ENCODE measurements at places on chromosomes 1 and 21.

DNA sequence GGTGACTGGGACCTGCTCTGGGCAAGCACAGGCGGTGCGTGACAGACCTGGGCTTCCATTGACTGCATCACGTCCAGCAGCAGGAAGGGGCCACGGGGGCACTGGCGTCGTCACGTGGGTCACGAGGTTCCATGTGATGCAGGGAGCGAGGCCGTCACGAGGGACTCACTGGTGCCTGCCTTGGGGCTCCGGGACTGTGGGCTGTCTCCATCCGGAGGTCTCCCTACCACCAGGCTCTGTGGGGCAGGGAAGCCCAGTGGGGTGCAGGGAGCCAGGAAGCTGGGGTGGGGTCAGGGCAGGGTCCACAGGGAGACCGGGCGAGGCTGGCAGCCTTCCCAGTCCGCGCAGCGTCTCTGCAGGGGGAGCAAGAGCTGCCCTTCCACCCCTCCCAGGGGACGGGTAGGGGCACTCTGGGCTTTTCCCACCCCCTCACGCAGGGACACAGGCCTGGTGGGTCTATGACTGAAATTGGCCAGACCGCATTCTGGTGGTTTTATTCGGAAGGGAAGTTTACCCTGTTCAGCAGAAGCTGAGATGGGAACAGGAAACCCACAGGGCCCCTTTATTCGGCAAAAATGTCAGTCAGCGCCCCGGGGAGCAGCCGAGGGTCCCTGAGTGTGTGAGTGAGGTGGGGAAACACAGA lies 416 bp upstream of the TNFRSF14 start:
- DNase-seq: no peak

DNA sequence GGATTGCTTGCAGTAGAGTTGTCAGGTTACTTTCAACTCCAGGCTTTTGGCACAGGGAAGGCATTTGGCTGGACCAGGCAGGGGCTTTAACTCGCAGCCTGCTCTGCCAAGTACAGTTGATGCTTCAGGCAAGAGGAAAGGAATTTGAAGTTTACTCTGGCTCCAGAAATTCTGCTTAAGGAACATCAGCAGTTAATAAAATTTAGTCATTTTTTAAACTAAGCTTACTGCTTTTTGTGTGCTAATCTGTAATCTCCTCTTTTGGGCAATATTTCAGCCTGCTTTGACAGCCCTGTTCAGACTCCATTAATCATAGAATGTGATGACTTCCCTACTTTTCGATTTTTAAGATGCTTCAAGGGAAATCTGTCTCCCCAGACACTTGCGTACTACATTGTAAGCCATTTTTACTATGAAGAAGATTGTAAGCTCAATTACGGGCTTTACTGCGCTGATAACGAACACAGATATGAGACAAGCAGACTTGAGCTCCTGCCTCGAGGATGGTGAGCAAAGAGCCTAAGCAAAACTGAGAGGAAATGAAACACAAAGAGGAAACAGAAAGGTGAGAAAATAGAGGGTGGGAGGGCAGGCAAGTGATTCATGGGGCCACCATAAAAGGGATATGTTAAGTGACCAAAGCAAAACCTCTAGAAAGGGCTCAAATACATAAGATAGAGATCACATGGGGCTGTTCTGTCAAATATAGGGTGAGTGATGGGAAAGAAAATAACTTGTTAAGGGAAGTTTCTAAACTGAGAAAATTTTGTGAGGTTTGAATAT lies 76.6 kb upstream of the VAV3 start:
- no peak for DNase-seq

DNA sequence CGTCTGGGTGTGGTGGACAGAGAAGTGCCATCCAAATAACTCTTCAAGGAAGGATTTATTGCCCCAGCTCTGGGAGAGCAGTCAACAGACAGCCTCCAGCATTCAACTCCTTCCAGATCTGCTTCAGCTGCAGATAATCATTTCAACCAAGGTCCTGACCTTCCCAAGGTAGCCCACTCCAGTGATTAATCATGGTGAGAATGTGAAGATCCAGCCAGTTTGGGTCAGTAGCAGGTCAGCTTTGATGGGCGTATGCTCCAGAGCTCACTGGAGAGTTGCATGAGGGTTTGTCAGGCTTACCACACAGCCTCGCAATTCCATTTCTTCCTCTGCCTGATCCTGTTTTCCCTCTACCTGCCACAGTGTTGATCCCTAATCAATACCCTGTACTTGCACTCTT lies 214.5 kb upstream of the ZRANB2 start:
- no peak for DNase-seq

GRCh38 chr1:19946971-19947370 lies 23.6 kb upstream of the PLA2G2E start:
- DNase-seq: no peak

- no peak for DNase-seq
These were observed 4.9 kb upstream of the CAPN2 start for GRCh38 chr1:223707256-223708000.

- no peak for DNase-seq
These were observed 108.5 kb downstream of the ASH1L start for GRCh38 chr1:155454096-155454495.

GRCh38 chr1:191483988-191484387 lies 674.3 kb upstream of the RGS18 start:
- DNase-seq: no peak

- DNase-seq: no peak
These were observed 13.3 kb upstream of the GSTM4 start for GRCh38 chr1:109642626-109643025.

DNA sequence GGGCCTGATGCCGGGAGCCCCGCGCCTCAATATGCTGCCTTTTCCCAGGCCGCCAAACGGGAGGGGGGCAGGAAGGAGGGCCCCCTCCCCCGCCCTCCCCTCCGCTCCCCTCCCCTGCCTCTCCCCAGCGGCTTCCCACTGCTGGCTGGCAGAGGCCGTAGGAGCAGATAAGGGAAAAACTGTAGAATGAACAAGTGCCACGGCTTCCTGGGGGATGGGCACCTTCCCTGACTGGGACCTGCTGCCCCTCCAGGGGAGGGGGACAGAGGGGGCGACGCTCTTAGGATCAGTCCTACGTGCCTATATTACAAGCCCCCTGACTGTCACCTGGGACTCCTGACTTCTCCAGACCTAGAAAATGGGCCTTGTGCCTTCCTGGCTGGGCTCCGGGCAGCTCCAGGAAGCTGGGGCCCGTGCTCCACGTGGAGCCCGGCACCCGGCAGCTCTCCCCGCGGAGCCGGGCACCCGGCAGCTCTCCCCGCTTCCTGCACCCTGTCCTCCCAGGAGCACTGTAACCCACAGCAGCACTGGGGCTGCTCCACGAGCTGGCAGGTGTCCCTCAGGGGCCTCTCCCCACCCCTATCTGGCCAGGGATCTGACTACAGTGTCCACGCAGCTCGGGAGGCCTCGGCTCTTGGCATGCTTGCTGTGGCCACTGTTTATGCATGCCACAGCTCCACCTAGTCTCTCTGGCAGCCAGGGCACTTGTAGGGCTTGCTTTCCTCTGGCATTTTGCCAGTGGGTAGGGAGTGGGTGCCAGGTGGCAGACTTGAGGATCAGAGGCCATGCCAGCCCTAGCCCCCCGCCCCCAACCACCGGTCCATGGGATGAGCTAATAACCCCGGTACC lies 674 bp upstream of the HES5 start:
- no peak for DNase-seq

DNA sequence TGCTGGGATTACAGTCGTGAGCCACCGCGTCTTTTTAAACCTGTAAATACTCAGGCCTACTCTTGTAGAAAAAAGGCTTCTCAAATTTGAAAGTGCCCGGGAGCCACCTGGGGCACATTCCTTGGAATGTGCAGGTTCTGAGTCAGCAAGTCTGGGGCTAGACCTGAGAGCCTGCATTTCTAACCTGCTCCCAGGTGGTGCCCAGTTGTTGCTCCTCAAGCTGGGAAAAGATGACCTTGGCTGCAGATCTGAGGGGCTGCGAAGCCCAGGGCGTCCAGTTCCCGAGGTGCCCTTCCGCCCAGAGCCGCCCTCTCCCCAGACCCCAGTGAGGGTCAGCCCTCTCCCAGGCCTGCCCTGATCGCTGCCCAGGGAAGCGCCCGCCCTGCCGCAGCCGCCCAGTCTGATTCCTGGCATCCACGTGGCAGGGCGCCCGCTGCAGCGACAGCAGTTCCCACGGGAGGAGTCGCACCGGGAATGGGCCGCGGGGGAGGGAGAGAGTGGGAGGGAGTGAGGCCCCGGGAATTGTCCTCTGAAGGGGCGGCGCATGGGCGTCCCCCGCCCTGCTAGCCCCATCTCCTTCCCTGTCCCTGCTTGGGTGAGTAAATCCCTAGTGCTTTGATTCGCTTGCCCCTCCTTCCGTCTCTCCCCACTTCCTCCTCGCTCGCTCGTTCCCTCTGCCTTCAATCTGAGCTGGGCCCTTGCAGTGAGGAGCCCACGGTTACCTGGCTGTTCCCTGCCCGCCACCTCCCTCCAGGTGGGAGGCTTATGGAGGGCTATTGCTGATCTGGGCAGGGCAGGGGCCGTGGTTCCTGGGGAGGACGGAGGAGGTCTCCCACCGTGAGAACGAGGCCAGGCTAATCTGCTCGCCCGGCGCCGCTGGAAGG lies 18.8 kb upstream of the TENT5B start:
- DNase-seq: no peak

DNA sequence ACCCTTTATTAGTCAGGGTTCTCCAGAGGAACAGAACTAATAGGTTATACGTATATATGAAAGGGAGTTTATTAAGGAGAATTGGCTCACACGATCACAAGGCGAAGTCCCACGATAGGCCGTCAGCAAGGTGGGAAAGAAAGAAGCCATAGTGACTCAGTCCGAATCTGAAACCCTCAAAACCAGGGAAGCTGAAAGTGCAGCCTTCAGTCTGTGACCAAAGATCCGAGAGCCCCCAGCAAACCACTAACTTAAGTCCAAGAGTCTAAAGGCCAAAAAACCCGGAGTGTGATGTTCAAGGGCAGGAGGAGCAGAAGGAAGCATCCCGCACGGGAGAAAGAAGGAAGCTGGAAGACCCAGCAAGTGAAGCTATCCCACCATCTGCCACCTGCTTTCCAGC lies 9.9 kb downstream of the IFNLR1 start:
- DNase-seq: no peak

- no peak for DNase-seq
These were observed 91.4 kb upstream of the DEPDC1 start for GRCh38 chr1:68588304-68588703.

DNA sequence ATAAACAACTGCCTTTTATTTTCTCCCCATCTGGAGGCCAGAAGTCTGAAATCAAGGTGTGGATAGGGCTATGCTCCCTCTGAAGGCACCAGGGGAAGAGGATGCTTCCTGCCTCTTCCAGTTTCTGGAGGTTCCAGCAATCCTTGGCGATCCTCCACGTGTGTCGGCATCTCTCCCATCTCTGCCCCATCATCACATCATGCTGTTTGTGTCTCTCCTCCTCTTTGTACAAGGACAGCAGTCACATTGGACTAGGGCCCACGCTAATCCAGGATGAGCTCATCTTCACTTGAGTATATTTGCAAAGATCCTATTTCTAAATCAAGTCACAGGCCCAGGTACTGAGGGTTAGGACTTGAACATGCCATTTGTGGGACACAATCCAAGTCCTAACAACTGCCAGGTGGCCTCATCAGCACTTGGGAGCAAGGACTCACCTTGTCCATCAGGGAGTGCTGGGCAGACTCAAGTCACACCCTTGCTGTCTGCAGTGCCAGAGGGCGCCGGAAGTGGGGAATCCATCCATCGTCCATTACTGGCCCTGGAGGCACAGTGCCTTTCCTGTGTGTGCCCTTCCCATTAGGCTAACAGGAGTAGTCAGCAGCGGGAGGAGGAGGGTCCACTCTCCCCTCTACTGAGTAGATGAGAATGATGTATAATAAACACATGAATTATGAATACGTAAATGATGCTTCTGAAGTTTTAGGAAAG lies 185.4 kb upstream of the AJAP1 start:
- no peak for DNase-seq

- peak; percentile 88 for DNase-seq
These were observed 166.4 kb upstream of the IRF2BP2 start for GRCh38 chr1:234776256-234776875.

- peak; percentile 75 for DNase-seq
These were observed 42.5 kb upstream of the ACTRT2 start for GRCh38 chr1:2978691-2979190.

DNA sequence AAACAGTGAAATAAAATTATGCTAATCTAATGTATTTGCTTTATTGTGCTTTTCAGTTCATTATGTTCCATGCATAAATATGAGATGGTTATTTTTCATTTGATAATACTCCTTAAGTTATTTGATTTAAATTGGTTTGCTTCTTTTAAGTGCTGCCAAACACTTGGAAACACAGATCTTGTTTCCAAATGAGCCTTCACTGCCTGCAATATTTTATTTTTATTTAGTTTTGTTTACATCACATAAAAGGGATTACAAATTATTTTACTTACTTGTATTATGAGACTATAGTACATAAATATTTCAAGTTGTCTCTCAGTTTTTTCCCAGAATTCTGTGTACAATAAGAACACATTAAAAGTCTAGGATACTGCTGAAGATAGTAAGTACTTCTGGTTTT lies 1662.4 kb upstream of the B3GALT2 start:
- no peak for DNase-seq

DNA sequence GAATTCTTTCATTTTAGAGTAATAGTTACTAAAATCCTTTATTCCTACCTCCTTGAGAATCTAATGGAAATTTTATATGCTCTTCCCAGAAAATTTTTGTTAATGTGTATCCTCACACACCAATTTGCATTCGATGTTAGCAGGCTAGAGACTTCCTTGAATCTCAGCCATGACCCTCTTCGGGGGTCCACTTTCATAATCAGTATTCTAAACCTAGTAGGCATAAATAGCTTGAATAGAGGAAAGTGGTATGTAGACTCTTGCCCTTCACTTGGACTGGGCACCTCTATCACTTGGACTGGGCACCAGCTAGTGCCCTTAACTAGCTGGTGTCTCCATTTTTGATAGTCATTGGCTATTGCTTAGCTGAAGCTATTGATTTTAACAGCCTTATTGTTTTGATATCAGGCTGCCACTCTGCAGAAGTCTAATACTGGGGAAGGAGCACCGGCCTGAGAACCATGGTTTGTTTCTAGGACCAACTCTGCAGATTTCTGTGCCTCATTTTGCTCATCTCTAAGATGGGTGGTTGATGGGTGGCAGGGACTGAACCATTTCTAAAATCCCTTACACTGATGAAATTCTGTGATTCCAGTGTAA lies 42.8 kb downstream of the MRPL39 start:
- DNase-seq: no peak

DNA sequence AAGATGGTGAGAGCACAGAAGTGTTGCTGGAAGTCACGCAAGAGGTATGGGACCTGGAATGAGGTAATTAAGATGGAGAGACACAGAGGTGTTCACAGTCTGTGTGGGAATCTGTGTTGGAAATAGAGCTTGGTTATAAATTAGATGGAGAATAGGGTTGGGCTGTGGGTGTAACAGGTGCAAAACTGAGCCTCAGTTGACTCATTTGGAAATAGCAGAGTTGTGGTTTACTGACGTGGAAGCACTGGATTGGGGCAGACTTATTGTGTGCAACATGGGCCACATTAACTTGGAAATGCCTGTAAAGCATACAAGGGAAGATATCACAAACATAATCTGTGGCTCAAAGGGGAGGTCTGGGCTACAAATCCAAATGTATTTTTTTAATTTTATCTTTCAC lies 13.0 kb downstream of the CAMSAP2 start:
- DNase-seq: no peak
